ENCODE measurements at places on chromosomes 2 and 18. TPM values are rescaled to one million over a fixed set of nuclear protein-coding genes. Genes with fewer than 3 reads are reported as not detected.

Gene FMNL2
- 77.9 TPM for total RNA-seq

DNA sequence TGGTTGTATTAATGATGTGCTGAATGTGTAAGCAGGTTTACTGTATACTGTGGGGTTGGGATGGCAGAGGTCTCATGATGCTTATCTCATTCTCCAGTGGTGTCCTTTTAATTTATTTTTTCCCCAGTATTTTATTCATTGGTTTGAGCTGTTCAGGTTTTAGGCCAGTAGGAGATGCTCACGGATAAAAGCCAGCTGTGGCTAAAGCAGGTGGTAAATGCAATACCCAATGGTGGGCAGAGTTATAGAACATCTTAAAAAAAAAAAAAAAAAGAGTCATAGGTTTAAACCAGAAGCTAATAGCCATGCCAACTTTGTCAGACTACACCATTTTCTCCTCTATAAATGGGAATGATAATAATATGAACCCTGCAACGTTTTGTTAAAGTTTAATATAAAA lies 57.8 kb upstream of the NEUROD1 start:
- no peaks in the 10 kb centered on the region for H3K36me3 ChIP-seq
- no peak overlapping the region for H3K4me3 ChIP-seq
- H3K4me1 ChIP-seq = peaks cover 2% of the 10 kb centered on the region
- H3K27ac ChIP-seq = no peak overlapping the region
- DNase-seq = no peak

DNA sequence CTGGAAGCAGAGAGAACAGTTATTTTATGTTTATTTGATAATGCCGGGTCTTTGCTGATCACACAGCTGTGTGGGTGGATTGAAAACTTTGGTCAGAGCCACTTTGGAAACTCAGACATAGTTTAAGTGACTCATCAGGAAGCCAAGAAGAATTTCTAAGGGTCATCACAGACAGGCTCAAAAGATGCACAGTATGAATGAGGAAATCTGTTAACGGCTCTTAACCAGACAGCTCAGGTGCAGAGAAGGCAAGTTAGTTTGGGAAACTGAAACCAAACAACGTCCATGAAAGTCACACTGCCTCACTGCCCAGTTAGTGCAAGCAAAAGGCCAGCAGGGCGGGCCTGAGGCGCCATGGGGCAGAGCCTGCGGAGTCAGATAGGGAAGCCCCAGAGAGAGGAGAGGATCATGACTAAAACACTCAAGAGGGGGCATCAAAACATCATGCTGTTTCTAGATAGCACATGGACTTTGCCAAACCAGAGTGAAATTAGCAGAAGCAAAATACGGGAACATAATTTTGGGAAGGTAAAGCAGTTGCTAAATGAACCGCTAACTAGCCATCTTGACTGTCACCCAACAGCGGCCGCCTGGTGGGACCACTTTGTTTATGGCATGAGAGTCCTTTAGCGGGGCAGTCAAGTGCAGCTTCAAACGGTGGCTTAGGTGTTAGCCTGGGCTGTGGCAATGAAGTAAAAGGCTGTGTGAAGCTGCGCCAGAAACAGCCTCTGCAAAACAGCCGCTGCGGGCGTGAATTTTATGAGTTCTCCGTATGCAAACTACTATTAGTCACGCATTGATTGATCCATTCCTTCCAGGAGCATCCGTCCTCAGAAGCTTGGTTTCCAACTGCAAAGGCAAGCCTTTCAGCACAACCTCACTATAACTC lies 101.2 kb downstream of the KCTD18 start:
- peak; percentile 49 for DNase-seq
- H3K27ac ChIP-seq = no peak overlapping the region
- no peaks in the 10 kb centered on the region for H3K27me3 ChIP-seq
- H3K4me3 ChIP-seq = no peak overlapping the region
- H3K4me1 ChIP-seq = peaks cover 33% of the 10 kb centered on the region

GRCh38 chr2:78127424-78127823 lies 605.2 kb upstream of the LRRTM4 start:
- no peaks in the 10 kb centered on the region for H3K4me1 ChIP-seq
- H3K27me3 ChIP-seq = no peaks in the 10 kb centered on the region
- DNase-seq = no peak
- H3K36me3 ChIP-seq = no peaks in the 10 kb centered on the region

Data from lower lobe of right lung (tissue), 2 donors.